ENCODE measurements at places on chromosomes 5 and 9.

DNA sequence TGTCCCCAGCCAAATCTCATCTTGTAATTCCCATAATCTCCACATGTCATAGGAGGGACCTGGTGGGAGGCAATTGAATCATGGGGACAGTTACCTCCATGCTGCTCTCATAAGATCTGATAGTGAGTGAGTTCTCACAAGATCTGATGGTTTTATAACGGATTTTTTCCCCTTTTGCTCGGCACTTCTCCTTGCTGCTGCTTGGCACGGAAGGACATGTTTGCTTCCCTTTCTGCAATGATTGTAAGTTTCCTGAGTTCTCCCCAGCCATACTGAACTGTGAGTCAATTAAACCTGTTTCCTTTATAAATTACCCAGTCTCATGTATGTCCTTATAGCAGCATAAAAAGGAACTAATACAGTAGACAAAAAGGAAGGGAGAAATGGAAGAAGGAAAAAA, 76.7 kb upstream of the CCNG1 start:
- DNase-seq: no peak

GRCh38 chr5:172678902-172679301, 37.8 kb downstream of the NEURL1B start:
- DNase-seq: no peak

DNA sequence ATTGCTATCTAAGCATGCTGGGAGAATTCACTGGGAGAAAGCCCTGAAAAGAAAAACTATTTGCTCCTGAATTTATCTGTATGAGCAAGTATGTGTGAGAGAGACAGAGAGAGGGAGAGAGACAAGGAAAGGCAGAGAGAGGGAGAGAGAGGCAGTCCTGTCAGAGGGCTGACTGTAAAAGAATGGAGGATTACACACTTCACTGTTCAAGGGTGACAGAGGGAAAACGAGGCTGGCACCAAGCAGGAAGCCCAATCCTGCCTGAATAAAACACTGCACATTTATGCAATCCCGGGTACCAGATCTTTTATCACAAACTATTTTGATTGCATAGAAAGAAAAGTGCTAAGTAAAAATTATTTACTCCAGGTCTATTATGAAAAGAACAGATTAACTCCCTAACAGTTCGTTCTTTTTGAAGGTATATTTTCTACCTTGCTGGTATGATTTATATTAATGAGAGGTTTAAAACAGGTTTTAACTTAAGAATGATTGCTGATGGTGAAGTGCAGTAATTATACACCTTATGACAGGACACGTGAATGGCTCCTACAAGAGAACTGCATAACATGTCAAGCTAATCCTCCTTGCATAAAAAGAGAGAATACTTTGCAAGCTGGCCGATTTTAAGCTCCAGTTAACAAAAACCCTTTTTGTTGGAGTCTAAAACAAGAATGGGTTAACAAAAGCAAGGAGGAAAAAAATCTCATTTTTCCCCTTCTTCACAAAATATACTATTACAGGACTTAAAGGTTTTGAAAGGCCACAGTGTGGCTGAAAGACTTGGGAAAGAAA, 82.5 kb downstream of the NFIB start:
- DNase-seq: no peak

- DNase-seq: no peak
Observed at GRCh38 chr9:86275962-86276361, 6.4 kb downstream of the ISCA1 start.

GRCh38 chr9:76302947-76303550, 91.2 kb downstream of the RFK start:
- peak; percentile 35 for DNase-seq

DNA sequence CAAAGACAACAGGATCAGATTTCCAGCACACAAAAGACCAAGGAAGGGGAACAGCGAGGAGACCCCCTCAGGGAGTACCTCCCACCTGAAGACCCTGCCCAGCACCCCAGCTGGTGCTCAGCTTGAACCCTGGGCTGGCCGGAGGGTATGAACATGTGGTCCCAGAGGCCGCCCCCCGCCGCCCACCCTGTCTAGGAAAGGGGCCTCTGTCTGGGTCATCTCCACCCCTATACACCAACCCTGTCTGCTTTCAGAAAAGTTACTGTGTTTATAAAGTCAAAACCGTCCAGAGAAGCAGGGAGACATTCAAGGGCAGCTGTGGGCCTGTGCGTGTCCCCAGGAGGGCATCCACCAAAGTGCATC, 72.2 kb downstream of the ADAMTS2 start:
- no peak for DNase-seq

GRCh38 chr9:100056561-100056960, 42.2 kb downstream of the ERP44 start:
- DNase-seq: no peak

- DNase-seq: no peak
Observed at GRCh38 chr5:64506567-64507263, 900 bp downstream of the RGS7BP start.

DNA sequence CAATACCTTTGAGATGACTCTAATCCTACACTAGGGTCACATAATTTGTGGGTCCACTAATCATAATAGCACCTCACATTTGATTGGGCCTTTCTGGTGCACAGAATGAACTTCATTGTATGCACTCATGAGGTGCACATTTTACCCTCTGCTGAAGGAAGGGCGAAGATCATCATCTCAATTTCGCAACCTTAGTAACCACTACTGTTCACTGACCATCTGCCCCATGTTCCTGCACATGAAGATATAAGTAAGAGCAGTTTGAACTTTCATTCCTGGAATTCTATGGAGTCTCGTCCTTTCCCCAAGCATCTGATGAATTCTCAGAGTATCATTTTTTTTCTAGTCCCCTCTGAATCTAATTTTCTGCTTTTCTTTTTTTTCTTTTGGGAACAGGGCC, 21.2 kb downstream of the GAS1 start:
- DNase-seq: no peak

- no peak for DNase-seq
Observed at GRCh38 chr9:68480807-68481206, 59.9 kb downstream of the TMEM252 start.

DNA sequence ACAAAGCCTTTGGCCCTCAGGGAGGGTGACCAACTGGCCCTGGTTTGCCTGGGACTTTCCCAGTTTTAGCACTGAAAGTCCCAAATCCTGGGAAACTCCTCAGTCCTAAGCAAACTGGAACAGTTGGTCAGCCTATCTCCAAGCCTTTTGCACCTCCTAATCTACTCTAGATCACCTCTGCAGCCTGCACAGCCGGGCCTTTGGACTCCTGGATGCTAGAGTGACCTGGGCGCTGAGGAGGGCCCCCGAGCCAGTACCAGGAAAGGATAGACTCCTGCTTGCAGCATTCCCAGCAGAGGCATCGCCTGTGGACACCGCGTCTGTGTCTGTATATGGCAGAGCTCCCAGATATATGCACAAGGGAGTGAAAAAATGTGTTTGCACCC, 15.1 kb downstream of the IRF1 start:
- no peak for DNase-seq

- DNase-seq: no peak
Observed at GRCh38 chr9:128553728-128554127, 1.3 kb downstream of the SPTAN1 start.

DNA sequence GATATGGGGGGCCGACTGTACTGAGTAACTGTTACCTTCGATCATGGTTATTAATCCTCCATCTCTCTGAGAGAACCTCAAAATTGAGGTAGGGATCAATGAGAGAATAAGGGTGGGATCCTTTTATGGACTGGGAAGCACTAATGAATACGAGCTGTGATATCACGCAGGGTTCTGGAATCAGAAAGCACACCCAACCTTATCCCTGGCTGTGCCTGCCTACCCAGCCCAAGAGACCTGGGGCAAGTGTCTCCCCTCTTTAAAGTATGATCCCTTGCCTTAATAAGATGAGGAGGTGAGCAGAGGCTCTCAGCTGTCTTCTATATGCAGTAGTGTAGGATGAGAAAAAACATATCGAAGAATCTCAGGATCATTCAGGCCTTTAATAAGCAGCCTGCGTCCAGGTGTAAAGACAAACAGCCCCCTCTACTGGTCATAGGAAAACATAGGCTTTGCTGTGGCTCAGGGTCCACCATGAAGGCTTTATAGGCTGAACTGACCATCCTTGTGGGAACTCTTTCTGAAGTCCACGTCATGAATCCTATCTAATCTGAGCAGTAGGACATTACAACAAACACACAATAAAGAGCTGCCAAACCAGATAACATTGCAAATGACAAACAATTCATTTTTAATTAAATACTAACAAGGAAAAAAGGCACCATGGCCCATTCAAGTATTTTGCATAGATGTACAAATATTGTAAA, 16.8 kb downstream of the NIPAL4 start:
- DNase-seq: no peak

GRCh38 chr5:61784341-61784740, 452.3 kb downstream of the ZSWIM6 start:
- no peak for DNase-seq

DNA sequence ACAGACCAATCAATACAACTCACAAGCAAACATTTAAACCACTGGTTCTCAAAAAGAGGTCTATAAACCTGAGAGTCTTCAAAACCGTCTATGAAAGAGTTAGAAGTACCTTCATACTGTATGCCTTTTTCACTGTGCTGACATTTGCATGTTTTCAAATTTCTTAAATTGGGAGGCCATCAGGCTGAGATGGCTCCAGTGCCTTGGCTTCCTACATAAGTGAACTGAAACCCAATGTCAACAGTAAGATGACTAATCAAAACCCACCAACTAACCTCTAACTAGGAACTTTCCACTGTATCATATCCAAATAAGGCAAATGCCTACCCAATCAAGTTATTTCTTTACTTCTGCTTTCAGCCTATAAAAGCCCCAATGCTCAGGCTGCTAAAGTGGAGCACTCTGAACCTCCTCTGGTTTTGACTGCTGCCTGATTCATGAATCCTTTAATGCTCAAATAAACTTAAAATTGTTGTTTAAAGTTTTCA, 35.1 kb downstream of the FAM13B start:
- no peak for DNase-seq

- DNase-seq: no peak
Observed at GRCh38 chr5:96350678-96351077, 82.4 kb downstream of the PCSK1 start.

GRCh38 chr9:130624154-130624553, 40.2 kb upstream of the PRDM12 start:
- DNase-seq: no peak

GRCh38 chr5:50969151-50970031, 303.0 kb downstream of the PARP8 start:
- DNase-seq: peak; percentile 23

- no peak for DNase-seq
Observed at GRCh38 chr9:71774920-71775319, 6.6 kb upstream of the CEMIP2 start.

GRCh38 chr9:14314929-14315874, 1.3 kb upstream of the NFIB start:
- DNase-seq: no peak

DNA sequence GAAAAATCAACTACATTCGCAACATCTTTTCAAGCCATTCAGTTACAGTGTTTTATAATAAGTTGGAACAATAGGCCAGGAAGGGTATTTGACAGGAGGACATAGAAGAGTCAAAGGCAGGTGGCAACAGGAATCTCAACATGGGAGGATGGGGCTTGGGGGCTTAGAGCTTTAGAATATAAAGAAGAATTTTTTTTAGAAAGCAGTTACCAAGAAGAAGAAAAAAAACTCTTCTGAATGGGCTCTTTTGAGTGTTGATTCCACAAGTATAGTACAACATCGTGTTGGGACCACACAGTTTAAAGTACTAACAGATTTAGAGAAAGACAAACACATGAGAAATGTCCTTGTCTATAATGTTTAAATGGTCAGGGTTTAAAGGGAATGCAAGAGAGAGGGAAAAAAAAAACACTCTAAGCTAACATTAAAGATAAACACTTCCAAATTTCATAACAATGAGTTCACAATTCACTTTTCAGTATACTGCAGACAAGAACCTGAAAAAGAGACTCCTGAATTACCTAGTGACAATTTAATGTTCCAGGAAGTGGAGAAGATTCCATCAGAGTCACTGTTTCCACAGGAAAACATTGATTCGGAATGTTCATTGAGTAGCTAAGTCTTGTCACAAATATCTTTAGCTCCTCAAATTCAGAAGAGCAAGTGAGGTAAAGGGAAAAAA, 282.3 kb downstream of the DEPDC1B start:
- no peak for DNase-seq

Data from urinary bladder (tissue), 4 donors.